ENCODE measurements at places on chromosomes 3 and 15.

DNA sequence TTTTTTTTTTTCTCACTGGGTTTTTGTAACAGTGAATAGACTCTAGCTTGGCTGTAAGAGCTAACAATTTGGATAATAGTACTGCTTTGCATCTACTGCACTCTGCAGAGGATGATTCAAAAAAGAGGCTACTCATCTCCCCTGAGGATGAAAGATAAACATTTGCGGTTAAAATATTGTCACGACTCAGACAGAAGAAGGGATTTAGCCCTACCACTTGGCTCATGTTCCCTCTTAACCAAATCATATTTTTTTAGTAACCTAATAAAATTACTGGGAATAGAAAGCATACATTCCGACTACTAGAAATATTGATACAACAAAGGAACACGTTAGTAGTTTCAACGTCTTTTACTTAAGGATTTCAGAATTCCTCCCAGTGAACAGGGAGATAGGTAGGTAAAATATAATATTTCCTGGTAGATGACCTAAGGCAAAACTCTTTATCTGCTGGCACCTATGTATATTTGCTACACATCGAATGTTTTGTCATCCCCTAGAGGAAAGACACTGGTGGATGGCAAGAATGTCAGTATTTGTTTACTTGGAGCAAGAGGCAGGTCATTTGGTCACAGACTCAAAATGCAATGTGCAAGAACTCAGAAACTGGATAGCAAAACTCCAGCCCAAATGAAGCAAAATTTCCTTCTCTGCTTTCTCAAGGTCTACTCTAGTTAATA is 110.8 kb downstream of the GREM1 start:
- DNase-seq, result no peak

DNA sequence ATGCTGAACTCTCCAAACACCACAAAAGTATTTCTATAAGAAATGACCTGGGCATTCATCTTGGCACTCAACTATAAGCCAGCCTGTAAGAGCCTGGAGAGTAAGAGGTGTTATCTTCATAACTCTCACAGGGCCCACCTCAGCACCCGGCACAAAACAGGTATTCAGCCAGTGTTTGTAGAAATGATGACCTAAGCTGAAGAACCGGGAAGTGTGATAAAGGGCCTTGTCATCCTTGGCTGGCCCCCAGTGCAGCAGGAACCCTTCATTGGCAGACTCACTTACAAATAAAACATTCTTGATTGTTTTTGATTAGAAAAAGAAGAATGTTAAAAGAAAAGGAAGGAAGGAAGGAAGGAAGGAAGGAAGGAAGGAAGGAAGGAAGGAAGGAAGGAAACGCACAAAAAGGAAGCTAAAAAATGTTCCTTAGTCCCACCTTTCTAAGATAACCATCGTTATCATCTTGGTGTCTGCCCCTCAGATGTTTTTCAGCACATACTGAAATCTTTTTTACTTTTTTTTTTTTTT is 52.1 kb downstream of the DAPK2 start:
- no peak for DNase-seq

- DNase-seq, result no peak
These were observed 11.8 kb downstream of the CAPN7 start for GRCh38 chr3:15217841-15218267.

DNA sequence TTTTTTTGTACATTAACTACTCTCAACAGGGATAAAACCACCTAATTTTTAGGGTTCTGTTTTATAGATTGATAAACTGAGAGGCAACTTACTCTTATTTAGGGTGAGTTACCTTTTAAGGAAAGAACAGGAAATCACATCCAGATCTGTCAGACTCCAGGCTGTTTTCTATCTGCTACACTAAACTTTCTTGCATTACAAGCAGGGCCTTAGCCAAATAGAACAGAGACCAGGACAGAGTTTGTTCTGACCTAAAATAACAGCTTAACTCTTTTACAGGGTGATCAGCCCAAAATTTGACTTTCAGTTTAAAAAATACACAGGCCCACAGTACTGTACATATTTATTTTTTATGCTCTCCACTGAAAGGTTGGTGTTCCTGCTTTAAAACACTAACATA is 38.6 kb downstream of the SGO1 start:
- DNase-seq, result no peak

DNA sequence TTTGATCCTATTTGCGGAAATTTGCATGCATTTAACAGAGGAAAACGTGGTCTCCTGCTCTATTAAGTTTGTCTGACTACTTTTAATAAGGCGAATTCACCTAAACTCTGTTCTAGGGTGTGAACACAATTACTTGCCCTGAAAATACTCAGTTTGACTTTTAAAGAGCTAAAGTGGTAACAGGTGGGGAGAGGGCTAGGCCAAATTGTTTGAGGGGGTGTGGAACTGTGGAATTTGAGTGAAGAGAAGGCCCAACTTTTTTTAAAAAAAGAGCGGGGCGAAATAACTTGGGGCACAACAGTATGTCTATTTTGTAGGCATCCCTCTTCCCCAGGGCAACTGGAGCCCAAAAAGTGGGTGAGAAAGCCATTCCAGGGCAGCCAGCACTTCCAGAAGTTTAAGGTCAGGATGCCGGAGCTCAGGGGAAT is 580 bp upstream of the FXR1 start:
- no peak for DNase-seq

DNA sequence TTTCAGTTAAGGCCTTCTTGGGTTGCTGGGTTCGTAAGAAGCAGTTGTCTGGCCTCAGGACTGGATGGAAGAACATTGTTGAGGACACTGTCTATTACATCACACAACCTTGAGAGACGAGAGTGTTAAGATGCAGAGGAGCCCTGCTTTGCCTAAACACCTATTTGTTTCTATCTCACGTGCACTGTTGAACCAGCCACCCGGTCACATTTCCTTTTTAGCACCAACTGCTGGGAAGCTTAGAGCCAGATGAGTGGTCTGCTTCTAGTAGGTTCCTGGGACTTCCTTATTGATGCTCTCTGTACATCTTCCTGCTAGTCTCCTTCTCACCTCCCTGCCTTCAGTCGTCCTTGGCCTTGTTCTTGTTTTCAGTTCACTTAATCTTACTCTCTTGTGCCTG is 22.3 kb downstream of the CAND2 start:
- no peak for DNase-seq

- DNase-seq, result no peak
These were observed 104.5 kb downstream of the RARB start for GRCh38 chr3:25532431-25533162.
